Central memory CD4-positive, alpha-beta T cell (primary cell): ENCODE measurements at places on chromosomes 7 and 10.

DNA sequence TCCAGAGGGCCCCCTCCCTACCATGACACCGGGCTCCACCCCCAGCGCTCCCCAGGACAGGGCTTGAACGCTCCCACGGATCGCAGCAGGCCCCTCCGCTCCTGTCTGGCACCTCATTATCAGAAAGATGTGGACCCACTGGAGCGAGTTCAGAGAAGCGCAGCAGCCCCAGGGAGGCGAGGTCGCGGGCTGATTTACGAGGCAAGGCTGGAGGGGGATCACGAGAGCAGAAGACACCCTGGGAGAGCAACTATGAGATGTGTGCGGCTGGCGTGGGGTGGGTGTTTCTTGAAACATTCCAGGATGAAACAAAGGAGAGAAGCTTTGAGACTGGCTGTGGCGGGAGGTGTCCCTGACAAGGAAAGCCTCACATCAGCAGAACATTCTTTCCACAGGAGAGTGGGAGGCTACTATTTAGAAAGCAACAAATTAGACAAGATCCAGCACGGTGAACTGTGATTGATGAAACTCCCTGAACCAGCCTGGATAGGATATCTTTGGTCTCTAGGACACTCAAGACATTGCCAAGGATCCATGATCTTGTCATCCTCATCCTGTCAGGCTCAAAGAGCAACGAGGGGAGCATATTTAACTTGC is 66.0 kb downstream of the JCAD start:
- no peak for DNase-seq

DNA sequence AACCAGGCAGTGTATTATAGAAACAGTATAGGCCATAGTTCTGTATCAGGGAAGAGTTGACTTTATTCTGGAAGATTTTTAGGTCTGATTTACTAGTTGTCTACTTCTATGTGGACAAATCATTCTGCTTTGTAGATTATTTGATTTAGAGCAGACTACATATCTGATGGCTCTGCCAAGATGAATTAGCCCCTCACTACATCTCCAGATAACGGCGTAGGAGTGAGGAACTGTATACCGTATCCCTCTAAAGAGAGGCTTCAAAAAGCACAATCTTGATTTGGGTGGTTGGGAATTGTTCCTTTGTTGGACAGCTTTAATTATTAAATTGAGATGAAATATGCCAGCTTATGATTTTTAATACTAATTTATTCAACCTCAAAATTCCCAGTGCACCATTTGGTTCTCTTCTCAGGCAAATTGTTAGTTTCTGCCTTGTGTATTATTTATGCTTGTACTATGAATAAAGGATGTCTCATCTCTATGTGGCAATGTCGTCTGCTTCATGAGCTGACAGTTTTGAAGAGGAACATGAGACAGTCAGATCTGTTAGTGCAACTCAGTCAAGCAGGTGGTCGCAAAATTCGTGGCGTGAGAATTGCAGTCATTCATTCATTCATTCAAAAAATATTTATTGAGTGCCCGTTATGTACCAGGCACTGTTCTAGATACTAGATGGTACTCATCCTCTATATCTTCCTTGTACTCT is 422.8 kb downstream of the EXOC4 start:
- no peak for DNase-seq

DNA sequence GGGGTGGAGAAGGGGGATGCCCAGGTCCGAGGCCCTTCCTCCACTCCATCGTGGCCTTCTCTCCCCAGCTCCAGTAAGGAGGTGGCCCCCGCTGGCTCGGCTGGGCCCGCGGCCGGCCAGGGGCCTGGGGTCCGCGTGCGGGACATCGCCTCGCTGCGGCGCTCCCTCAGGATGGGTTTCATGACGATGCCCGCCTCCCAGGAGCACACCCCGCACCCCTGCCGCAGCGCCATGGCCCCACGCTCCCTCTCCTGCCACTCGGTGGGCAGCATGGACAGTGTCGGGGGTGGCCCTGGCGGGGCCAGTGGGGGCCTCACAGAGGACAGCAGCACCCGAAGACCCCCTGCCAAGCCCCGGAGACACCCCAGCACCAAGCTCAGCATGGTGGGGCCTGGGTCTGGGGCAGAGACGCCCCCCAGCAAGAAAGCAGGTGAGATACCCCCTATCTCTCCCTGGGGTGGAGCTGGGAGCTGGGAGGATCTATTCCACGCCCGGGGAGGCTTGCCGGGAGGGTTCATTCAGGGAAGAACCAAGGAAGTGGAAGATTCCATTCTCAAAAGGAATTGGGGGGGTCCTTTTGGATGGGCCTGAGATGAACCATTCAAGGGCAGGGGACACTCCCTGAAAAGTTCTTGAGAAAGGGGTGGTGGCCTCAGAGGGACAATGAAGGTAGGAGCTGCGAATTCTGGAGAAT is 3.2 kb downstream of the NYAP1 start:
- no peak for DNase-seq

DNA sequence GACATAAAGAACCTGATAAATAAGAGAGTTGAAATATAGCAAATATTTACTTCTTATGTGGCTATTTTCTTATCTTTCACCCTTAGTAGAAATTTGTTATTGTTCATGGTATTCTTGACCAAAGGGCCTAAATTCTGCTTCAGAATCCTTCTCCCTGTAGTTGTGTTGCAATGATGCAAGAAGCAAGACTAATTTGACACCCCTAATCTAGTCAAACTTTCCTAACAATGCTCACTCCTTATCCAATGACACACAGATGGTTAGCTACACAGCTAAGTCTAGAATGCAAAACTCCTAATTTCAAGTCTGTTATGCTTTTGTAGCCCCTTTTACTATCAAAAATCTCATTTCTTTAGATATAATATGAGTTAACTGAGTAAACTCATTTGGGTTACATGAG is 56.1 kb downstream of the TWIST1 start:
- no peak for DNase-seq

GRCh38 chr10:118592675-118593330 is 2.6 kb downstream of the PRLHR start:
- DNase-seq = no peak

DNA sequence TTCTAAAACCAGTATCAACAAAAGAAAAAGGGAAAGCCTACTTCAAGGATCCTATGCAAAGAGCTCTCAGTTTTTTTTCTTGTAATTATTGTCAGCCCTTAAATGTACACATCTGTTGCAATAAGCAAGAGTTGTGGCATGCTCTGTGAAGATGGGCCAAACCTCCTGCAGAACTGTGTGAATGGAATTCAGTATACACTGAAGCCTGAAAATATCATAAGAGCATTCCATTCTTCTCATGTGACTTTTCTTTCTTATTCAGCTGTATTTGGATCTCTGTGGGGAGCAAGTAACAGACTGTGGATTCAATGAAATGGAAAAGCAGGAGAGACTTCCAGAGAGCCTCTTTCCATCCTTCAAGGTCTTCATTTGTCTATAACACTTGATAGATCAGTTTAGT is 130.7 kb downstream of the SAMD9 start:
- DNase-seq = no peak

DNA sequence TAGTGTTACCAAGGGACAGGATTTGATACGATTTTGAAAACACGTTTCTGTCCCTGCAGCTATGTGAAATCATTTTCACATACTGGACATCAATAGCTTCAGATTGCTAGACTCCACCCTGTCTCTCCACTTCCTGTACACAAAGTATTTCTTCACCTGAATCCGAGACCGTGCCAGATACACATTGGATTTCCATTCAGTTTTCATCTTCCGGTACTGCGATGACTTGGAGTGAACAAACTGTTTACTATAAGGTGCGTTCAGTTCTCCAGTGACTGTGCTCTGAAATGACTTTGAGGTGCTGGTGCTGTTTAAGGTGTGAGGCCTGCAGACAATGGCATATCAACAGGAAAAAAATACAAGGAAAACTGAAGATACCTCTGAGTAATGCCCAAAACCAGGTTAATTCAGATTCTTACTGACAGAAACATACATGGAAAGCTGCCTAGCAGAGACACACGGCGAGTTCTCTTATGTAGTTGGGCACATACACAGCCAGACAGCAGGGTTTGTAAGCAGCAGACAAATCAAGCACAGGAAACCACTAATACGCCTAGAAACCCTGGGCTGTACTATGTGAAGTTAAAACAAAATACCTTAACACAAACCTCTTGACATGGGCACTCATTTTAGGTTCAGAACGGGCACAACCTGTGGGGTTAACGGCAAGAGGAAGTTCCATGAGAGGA is 119.2 kb downstream of the GALNT11 start:
- DNase-seq = peak; percentile 40

DNA sequence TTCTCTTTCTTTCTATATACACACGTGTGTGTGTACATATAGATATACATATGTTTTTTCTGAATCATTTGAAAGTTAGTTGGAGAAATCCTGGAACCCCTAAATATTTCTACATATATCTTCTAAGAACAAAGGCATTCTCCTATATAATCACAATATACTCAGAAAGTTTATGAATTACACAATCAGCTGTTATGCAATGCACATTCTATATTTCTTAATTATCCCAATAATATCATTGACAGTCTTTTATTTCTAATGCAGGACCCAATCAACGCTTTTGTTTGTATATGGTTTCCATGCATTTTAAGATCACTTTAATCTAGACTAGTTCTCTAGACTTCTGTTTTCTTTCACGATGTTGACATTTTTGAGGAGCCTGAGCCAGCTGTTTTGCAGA is 27.7 kb upstream of the ZNF746 start:
- no peak for DNase-seq
